Endodermal cell (in vitro differentiated cells): ENCODE measurements at places on chromosomes 5 and 9.
A peak's percentile ranks its signal among the peaks of the same experiment; 100 is the strongest.

- no peak for DNase-seq
Measured at GRCh38 chr5:11898-12297, 80.1 kb upstream of the PLEKHG4B start.

- DNase-seq, result no peak
Measured at GRCh38 chr5:80254767-80255430, 949 bp downstream of the SERINC5 start.

DNA sequence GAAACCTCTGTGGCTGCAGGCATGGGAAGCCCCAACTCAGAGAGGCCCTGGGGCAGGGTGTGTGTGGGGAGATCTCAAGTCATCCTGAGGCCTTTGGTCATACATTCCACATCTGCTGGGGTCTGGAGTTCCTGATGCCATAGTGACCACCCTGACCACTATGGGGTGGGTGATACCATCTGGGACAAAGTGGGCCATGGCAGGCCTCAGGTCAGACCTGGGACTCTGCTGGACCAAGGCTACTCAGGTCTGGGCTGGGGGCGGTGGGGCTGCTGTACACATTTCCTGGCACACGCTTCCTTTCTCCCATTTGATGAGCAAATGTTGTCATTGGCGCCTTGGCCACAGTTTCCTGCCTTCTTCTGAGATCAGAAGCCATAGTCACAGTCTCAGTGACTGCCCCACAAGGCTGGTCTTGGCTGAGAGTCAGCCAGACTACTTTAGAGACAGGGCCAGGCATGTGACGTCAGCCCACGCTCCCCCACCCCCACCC, 15.1 kb upstream of the ACSL6 start:
- no peak for DNase-seq

DNA sequence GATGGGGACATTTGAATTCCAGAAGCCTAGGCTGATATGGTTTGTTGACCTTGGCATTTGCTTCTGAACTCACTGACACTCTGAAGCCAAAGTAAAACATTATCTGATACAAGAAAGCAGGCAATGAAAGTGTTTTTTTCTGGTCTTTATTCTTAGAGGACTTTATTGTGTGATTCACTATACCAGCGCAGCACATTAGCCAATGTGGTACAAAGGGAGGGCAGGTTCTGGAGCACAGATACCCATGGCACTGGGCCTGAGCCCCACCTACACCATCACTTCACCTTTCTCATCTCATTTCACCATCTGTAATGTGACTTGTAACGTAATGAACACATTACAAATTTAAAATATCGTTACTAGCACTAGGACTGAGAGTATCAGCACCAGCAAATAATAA, 89.7 kb upstream of the ZNF366 start:
- no peak for DNase-seq

DNA sequence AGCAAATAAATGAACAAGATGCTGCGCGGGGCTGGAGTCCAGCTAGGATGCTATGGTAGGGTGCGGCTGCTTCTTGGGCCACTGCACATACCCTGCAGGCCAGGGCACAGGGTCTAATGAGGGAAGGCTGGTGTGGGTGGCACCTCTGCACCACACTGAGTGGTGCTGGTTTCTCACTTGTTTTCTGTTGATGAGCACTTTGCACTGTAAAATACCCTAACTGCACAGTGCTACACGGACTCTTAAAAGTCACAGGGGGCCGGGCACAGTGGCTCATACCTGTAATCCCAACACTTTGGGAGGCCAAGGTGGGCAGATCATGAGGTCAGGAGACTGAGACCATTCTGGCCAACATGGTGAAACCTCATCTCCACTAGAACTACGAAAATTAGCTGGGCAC, 52.7 kb upstream of the DMRT1 start:
- DNase-seq, result no peak

DNA sequence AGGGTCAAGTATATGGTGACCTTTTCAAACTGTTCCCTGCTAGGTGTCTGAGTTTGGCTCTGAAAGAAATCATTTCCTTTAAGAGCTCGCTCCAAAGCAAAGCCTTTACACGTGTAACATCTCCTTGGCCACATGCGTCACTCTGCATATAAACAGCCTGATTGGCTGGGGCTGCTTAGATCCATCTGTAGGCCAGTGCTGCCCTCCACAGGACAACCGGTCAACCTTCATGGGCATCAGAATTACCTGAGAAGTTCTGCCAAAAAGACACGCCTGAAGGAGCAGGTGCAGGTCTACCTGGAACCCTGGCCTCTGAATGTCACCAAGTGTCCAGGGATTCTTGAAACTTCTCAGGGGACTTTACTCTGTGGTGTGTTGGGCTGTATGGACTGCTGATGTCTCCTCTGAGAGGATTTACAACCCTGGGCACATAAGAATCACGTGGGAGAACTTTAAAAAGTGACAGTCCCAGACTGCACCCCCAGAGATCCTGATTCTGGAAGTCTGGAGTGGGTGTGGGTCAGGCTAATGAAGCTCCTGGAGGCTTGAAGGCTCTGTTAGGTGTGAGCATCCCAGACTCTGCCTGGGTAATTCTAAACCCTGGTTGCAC, 497.6 kb downstream of the GADD45G start:
- peak; percentile 93 for DNase-seq

DNA sequence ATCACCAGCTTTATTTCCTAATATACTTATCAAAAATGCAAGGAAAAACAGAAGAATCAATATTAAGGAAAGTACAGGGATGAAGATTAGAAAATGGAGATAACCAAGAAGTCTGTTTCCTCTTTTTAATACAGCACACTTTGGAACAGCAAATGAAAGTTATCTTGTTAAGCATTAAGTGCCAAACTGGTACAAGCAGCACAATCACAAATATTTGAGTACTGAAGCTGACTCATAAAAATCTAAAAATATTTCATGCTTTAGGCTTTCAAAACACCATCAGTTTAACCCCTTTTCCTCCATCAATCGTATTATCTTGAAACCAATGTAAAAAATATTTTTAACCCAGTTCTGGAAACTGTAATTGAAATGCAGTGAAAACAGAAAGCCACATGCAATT, 2.7 kb downstream of the FBXW11 start:
- DNase-seq, result no peak

DNA sequence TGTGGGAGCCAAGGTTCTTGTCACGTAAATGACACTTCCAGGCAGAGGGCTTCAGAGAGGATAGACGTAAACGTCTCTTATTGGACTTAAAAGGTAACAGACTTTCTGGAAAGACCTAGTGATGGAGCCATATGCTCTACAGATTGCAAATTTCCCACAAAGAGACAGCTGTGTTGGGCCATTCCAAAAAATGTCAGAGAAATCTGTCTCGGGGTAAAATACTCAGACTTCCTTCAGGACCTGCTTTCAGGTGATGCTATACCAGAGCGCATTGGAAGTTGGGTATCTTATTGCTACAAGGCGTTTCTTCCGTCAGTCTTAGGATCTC, 29.2 kb downstream of the PROP1 start:
- DNase-seq, result peak; percentile 22

DNA sequence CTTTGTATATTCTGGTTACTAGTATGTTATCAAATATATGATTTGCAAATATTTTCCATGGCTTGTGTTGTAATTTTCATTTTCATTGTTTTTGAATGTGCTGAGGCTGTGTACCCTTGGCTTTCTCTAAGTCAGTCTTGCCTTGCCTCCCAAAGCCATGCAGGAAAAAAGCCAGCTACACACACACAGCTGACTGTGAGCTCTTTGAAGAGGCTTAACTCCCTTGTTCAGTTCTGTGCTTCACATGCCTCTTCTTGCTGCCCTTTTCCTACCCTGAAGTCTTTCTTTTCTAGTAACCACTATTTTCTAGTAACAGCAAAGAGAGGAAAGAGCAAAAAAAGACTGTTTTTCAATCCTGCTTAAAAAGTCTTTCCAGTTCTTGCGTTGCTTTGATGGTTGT, 53.9 kb downstream of the KCNN2 start:
- no peak for DNase-seq

- DNase-seq, result no peak
Measured at GRCh38 chr5:75526070-75526469, 14.4 kb downstream of the POLK start.

- DNase-seq, result no peak
Measured at GRCh38 chr5:95866435-95867040, 44.0 kb upstream of the GLRX start.

DNA sequence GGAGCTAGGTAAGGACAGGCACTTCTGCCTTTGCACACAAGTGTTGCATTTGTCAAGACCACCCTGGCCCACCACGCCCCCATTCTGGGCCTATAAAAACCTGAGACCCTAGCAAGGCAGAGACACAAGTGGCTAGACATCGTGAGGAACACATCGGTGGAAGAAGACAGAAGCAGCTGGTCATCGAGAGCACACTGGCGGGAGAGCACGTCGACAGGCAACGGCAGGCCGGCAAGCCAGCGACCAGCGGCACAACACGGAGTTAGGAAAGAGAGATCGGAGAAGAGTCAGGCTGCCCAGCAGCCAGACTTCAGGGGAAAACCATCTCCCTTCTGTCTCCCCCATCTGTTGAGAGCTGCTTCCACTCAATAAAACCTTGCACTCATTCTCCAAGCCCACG, 76.1 kb downstream of the HRH2 start:
- no peak for DNase-seq

GRCh38 chr5:129670957-129671500, 76.9 kb upstream of the MINAR2 start:
- DNase-seq, result no peak

- peak; percentile 53 for DNase-seq
Measured at GRCh38 chr9:354453-354852, 139.8 kb downstream of the DOCK8 start.

DNA sequence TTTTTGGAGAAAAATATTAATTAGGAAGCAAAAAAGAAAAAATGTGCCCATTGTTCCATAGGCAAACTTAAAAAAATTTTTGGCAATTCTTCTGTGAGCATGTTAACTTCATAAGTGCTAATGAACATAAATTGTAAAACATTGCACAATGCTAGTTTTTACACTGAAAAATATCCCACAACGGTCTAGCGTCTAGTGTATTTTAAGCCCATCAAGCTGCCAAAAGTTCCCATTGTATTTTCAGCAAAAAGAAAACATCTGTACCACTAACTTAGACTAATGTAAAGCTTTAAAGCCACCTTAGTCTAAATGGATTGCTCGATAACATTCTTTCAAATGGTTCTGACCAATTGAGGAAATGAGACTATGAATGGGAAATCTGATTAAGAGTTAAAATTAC, 2.8 kb downstream of the NR6A1 start:
- no peak for DNase-seq

GRCh38 chr9:74639112-74639511, 142.0 kb downstream of the RORB start:
- no peak for DNase-seq

- no peak for DNase-seq
Measured at GRCh38 chr9:76338418-76338817, 55.8 kb downstream of the RFK start.

DNA sequence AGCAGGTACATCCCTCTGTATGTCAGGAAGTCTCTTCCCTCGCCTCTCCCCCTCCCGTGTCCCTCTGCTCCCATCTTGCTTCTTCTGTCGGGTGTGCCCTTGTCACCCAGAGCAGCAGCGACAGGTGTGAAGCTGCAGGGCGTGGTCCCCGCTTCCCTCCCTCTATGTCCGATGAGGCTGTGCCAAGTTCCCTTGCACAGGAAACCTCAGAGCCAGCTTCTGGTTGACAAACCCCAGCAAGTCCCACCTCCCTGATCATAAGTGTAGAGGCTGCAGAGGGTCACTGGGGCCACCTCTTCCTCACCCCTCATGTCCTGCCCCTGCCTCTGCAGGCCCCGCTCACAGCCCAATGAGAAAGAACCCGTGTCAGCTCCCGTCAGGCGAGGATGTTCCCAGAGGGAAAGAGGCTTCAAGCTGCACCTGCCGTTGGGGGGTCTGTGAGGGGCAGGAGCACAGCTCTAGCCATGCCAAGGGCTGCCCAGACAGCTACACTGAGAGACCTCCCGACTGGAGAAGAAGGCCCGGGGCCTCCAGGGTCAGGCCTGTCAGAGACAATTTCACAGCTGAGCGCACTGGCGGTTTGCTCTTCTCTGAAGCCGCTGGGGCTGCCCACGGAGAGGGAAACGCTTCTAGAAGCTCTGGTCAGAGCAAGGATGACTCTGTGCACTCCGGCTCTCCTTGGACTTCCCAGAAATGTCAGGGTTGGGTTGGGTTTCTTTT, 73.3 kb downstream of the AK8 start:
- DNase-seq, result peak; percentile 55

GRCh38 chr5:74360535-74361210, 279.9 kb downstream of the ENC1 start:
- no peak for DNase-seq

DNA sequence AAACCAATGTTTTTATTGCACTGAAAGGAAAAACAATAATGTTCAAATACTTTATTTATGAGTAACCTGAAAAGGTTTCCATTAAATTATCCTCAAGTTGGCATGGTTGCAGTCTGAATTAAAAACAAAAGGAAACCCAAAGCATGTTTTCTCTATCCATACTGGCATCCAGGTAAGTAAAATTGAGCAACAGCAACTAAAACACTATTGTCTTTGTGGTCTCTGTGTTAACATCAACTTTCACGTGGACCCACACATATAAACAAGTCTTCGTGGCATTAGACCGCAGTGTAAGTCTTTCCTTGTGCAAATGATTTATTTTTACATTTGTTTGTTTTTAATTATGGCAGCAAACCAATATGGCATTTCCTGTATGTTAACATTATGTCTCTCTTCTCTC, 757.6 kb downstream of the SEMA5A start:
- no peak for DNase-seq

DNA sequence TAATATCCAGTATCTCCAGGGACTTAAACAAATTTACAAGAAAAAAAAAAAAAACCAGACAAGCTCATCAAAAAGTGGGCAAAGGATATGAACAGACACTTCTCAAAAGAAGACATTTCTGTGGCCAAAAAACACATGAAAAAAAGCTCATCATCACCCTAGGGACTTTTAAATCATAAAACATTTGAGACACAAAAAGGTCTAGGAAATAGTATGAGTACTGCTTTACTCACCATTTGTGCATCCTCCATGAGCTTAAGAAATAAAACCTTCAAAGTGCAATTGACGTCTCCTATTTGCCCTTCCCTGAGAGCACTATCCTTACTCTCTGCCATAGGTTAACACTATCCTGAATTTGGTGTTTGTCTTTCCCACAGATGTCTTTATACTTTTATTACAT, 193.7 kb upstream of the NREP start:
- no peak for DNase-seq

DNA sequence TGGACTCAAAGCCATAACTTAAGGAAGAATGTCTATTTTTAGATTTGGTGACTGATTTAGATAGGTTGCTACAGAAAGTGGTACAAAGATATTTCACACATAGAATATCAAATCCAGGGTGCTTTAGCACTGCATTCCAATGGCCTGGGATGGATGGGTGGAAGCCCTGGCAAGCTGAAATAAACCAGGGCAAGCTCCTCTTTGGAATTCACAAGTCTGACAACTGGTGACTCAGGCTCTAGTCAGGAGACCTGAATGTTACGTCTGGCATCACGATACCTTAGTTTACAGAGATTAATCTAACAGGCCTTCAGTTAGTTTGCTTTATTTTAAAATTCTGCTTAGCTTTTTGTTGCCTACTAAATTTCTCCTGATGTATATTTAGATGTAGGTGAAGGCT, 144.0 kb downstream of the TMC1 start:
- DNase-seq, result no peak

DNA sequence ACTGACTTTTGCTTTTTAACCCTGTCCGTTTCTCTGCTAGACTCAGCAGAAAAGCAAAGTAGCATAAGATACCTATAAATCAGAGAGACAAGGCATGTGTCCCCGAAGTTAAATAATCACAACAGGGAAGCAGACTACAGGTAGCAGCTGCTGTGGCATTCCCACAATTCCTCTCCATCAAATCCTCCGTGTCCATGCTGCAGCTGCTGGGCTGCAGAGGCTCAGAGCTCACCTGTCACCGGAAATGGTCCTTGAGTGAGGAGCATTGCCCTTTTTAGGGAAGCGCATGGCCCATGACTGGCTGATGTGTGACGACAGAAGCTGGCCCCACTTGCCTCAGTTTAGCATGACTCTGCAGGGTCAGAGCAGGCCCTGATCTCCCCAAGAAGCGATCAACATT, 125.0 kb downstream of the MSX2 start:
- no peak for DNase-seq
